ENCODE measurements at places on chromosomes 7 and 10.

DNA sequence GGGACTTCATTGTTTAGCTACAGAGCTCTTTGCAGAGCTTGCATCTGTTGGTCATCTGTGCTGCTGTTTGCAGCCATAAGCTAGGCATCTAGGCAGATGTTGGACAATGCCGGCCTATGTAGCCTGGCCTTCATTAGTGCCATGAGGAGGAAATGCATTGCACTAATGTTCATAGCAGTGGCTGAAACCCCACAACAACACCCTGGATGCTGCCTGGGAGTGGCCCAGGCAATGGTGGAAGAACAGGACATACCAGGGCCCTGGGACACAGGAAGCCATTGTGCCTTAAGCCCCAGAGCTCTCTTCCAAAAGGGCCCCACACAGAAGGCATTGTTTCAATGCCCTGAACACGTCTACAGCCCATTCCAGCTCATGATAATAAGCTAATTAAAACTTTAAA, 131.5 kb upstream of the LYZL1 start:
- DNase-seq, result no peak

DNA sequence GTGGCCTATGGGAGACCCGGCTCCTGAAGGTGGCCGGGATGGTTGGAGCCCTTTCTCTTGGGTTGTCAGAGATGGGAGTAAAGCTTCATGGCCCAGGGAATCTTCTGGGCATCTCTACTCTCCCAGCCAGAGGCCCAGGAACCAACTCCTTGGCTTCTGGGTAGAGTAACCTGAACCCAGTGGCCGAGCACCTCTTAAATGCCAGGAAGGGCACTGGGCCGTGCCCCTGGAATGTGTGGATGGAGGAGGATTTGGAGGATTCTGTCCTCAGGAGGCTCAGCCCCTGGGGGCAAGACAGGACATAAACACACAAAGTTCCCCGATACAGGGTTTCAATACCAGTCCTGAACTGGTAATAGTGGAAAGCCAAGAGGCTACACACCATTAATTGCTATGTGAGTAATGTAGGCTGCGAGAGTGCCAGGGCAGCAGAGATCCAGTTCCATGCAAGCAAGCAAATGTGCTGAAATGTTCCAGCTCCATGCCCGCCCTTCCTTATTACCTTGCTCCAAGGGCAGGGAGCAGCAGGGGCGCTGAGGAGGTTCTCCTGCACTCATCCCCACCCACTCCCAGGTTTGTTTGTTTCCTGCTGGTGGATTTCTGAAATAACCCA, 1.2 kb downstream of the PALD1 start:
- DNase-seq, result no peak

- DNase-seq, result no peak
These were observed 283.9 kb downstream of the SDHAF3 start for GRCh38 chr7:97401398-97401797.

GRCh38 chr7:156618780-156619367, 21.7 kb upstream of the RNF32 start:
- DNase-seq, result no peak

DNA sequence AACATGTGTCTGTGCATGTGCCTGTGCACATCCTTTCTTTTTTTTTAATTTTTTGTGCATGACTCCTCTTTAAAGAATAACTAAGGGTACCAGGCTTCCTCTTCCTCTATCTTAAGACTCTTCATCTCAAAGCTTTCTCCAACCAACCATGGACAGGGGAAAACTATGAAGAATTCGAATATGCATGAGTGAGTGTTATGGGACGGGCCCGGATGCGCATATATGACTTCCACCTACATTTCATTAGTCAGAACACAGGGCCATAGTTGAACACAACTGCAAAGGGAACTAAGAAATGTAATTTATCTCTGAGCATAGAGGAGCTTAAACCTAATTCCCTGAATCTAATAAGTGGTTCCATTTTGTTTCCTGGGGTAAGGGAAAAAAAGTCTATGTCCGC, 270.3 kb upstream of the SORCS1 start:
- no peak for DNase-seq

DNA sequence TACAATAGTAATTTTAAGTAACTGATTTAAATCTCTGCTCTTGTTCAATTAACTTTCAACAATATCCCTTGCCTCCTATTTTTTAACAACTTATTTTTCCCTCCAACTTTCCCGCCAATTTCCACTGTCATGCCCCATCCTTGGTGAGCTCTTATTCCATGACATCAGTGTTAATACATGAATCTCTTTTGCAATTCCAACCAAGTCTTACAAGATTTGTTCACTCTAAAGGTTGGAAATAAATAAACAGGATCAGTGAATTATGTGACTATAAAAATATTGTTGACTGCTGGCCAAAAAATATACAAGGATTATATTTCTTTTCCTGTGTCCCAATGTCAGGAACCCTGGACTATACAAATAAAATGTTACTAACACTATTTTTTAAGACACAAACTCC, 21.0 kb upstream of the AGMO start:
- no peak for DNase-seq

GRCh38 chr7:142739923-142740492, 9.3 kb upstream of the PRSS1 start:
- DNase-seq, result peak; percentile 5

- DNase-seq, result no peak
These were observed 155.7 kb downstream of the TRIL start for GRCh38 chr7:28802450-28802849.

DNA sequence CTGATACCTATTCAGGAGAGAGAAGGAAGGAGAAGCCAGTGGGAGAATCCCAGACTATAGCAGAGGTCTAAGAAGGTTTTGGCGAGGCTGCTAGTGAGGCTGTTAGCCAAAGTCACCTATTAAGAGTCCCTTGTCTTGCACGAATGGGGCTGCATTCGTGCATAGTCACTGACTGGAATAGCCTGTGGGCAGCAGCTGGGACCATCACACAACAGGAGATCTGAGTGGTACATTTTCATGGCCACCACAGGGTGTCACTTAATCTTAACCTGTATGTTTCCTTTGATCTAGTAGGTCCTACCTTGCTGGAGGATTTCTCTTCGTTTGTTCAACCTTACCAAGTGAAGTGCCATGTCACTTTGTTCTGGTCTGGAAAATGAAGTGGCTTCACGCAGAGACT, 319.9 kb downstream of the BMPER start:
- DNase-seq, result no peak

- DNase-seq, result peak; percentile 67
These were observed 2.3 kb downstream of the DDIT4 start for GRCh38 chr10:72276013-72276387.

DNA sequence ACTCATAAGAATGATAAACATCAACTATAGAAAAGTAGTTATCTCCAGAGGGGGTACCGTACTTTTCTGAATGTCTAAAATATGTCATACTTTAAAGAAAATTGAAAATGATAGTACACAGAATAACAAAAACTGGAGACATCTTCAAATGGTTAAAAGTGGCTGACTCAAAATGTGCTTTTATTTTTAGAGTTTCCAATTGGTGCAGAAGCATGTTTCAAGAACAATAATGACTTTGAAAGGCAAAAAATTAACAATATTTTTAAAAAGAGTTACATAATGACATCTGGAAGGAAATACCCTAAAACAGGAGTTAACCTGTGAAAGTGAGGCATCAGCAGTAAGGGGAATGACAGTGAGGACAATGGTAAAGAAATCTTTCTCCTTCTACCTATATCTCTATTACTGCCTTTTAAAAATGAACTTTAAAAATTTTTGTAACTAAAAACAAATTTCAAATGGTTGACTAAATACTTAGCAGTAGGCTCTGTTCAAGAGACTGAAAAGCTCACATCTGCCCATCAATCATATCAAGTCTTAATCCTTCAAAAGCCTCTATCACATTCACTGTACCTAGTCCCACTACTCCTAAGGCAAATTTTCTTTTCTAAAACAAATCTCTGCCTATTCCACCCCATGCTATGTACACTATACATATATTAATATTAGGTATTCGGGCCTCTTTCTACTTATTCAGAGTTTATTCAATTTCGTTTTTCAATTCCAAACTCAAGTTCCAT, 3.0 kb downstream of the ASZ1 start:
- DNase-seq, result no peak

DNA sequence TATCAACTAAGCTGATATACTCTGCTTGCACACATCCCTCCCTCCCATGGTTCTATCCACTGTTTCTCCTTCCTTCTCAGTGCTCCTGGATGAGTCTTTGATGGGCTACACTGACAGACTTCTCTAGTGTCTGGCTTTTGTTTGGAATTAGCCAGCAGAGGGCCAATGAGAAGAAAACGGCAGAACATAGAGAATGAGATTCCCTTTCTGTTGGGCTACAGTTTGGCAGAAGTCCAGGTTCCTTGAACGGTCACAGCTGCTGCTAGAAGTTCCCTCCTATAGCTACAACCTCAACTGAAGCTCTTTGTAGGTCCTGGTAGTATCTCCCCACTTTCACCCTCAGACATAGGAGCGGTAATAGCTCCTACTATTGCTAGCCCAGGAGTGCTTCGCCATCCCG, 251.1 kb upstream of the LRRN3 start:
- no peak for DNase-seq

- no peak for DNase-seq
These were observed 3.6 kb upstream of the HOXA11 start for GRCh38 chr7:27188386-27189294.

Measured in stimulated activated CD4-positive, alpha-beta T cell treated with anti-CD3 and anti-CD28 coated beads, Interleukin-15, amount 100 ng/mL, for 24 hours (primary cell).